ENCODE measurements at places on chromosomes 16 and 17.

- DNase-seq = no peak
These were observed 29.9 kb upstream of the OR1G1 start for GRCh38 chr17:3157218-3157617.

GRCh38 chr16:86089991-86090390, 191.0 kb downstream of the IRF8 start:
- DNase-seq = no peak

DNA sequence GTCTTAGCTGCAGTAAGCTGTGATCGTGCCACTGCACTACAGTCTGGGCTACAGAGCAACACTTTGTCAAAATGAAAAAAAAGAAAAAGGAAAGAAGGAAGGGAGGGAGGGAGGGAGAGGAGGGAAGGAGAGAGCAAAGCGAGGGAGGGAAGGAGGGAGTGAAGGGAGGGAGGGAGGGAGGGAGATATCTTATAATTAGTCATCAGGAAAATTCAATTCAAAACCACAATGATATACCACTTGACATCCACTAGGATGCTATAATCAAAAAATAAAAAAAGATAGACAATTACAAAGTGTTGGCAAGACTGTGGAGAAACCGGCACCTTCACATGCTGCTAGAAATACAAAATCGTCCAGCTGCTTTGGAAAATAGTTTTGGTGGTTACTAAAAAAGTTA, 93.8 kb downstream of the CDC27 start:
- no peak for DNase-seq

GRCh38 chr16:76653390-76654026, 376.3 kb downstream of the CNTNAP4 start:
- peak; percentile 13 for DNase-seq
